ENCODE measurements at places on chromosomes 1 and 21. TPM values are rescaled to one million over a fixed set of nuclear protein-coding genes. Genes with fewer than 3 reads are reported as not detected.

Gene TOMM20
- 95.4 TPM for total RNA-seq

Gene MTF1
- 5.7 TPM for total RNA-seq

Gene SERINC2
- 12.1 TPM for total RNA-seq

Gene B3GALT5
- total RNA-seq: 3.8 TPM

Gene CD1B
- not detected for total RNA-seq

Gene TGFBR3
- total RNA-seq: 69.2 TPM

Gene KRTAP20-4
- not detected for total RNA-seq

Gene SLC30A7
- 19.1 TPM for total RNA-seq

Gene C1orf116
- total RNA-seq: 3.6 TPM

Data from tongue (tissue), 3 donors.